ENCODE measurements at places on chromosomes 11 and 22.
A peak's percentile ranks its signal among the peaks of the same experiment; 100 is the strongest.

- DNase-seq: no peak
Observed at GRCh38 chr22:36347094-36347493, 40.7 kb downstream of the MYH9 start.

GRCh38 chr11:74937696-74938475, 11.0 kb downstream of the XRRA1 start:
- DNase-seq: no peak

DNA sequence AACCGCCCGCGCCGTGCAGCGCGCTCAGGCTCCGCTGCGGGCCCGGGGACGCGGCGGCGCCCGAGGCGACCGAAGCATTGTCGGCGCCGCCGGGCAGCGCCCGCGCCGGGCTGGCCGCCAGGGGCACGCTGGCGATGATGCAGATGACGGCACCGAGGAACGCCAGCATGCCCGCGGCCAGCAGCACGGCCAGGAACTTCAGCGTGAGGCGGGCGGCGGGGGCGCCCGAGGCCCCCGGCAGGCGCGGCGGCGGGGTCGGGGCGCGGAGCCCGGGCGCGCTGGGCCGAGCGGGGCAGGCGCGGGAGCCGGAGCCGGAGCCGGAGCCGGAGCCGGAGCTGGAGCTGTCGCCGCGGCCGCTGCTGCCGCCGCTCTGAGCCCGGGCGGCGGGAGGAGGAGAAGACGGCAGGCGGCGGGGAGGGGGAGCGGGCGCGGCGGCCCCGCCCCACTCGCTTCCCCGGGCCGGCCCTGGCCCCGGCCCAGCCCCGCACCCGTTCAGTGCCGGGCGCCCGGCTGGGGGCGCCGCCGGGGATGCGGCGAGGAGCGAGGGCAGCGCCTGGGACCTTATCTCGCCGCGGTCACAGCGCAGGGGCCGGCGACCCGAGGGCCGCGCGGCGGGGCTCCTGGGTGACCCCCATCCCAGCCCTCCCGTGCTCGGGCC, at the start of gene NPTXR:
Gene NPTXR, minus strand, starts transcription at position 372 of the 658 bp plus-strand sequence.
- DNase-seq: peak; percentile 75

GRCh38 chr11:35376613-35377012, 42.7 kb downstream of the SLC1A2 start:
- DNase-seq: no peak

- DNase-seq: peak; percentile 6
Observed at GRCh38 chr11:43802509-43802908, 78.1 kb upstream of the ALKBH3 start.

DNA sequence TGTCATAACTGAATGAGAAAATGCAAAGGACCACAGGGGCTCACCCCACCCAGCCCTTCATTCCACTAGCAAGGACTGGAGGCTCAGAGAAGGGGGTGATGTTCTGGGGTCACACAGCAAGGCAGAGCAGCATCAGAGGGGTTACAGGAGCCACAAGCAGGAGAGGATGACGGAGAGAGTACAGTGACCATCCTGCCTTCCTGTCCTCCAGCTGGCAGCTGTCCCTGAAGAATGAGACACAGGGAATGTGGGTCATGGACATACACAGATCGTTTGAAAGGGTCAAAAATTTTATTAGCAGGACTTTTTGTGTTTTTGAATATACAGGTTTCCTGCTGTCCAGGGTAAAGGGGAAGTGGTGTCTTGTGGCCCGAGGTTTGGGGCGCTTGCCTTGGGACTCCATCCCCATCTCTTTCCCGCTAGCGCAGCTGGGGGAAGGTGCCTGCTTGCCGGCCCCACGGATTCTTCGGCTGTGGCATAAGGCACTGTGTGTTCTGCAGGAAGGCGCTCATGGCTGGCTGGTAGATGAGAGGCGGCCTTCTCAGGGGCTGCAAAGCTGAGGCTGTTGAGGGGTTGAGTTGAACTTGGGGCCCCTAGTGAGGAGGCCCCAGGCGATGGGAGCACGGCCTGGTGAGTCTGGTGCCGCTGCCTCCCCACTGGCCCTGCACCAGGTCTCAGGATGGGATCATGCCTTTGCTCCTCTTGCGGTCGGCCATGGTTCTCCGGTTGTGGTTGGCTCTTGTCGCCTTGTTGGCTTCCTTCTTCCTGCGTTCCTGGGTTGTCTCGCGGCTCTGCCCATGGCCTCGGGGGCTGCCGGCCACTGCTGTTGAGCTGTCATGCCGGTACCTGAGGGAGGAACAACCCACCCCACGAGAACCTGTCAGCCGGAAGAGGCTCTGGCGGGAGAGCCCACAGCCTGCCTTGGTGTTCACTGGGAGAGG, 21.4 kb downstream of the UQCR10 start:
- no peak for DNase-seq

GRCh38 chr22:44329179-44329796, 16.5 kb upstream of the SHISAL1 start:
- DNase-seq: no peak

- DNase-seq: no peak
Observed at GRCh38 chr11:110797453-110797852, 85.2 kb upstream of the ARHGAP20 start.

DNA sequence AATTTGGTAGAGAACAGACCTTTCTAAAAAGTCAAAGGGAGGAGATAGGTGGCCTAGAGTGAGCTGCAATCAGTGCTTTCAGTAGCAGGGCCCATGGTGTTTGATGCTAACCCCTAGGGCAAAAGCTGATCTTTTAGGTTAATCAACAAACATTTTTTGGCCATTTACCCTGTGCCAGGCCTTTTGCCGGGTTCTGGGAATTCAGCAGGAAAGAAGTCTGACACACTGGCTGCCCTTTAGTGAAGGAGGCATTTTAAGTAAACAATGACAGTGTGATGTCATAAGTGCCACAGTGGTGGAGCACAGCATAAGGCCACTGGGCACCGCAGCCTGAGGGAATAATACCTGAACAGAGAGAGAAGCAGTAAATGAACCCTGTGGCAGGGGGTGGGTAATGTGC, 29.0 kb downstream of the C22orf31 start:
- DNase-seq: no peak

DNA sequence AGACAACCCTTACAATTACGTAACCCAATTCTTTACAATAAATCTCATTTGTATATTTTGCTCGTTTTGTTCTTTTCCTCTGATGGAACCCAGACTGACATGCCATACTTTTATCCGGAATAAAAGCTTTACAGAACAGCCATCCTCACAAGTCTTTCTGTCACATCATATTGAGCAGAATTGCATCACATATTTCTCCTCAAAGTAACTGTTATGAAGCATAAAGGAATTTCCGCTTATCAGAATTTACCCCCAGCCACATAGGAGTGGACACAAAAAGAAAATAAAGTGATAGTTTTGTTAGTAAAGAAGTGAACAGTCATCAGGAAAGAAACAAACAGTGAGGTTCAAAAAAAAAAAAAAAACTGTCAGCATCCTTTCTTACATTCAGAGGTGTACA, 539.5 kb upstream of the LUZP2 start:
- no peak for DNase-seq

- no peak for DNase-seq
Observed at GRCh38 chr11:72597721-72598120, 76.5 kb downstream of the PDE2A start.

- no peak for DNase-seq
Observed at GRCh38 chr11:33825854-33826560, 51.7 kb upstream of the FBXO3 start.

DNA sequence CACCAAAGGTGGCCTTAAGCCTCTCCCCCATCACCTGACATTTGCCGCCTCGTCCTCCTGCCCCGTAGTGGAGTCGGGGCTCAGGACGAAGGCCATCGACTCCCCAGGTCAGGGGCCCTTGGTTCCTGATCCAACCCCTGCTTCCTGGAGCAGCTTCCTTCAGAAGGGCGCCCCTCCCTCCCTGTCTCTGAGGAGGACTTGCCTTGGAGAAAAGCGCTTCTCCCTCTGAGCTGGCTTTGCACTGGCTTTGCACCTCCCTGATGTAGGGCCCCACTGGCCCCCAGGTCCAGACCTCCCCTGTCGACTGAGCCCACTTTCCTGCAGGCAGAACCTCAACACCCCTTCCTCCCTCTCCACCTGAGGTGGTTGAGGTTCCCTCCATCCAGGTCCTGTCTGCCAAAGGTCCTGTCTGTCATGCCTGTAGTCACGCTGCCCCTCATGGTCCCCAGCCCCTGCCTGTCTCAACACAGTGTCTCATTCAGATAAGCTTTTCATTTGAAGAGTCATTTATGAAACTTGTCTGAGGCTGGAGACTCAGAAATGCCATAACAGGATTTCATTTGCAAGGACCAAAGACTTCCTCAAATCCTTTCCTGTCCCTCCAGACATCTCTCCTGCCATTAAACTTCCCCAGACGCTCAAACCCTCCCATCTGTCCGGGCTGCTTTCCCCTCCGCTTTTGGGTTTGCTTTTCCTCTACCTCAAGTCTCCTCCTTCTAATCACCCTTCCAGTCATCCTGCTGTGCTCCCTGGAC, 78.4 kb downstream of the MYO7A start:
- DNase-seq: no peak

- no peak for DNase-seq
Observed at GRCh38 chr11:75811485-75811884, 3.5 kb upstream of the UVRAG start.

GRCh38 chr11:35814720-35815305, 129.0 kb upstream of the LDLRAD3 start:
- no peak for DNase-seq

DNA sequence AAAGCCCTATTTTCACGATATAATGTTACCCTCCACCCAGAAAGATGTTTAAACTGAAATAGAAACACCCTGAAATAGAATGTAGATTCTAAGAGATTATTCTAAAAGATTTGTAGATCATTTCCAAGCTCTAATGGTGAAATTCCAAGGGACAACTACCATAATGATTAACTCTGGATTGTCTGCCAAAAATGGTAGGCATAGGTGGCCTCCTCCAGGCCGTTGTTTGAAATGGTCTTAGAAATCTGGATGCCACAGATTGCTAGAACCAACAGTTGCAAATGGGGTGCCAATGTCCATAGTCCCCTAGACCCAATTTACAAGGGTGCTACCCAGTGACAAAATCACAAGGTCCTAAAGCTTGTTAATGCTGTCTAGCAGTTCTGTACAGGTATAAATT, 6.7 kb upstream of the SLC6A5 start:
- peak; percentile 28 for DNase-seq

DNA sequence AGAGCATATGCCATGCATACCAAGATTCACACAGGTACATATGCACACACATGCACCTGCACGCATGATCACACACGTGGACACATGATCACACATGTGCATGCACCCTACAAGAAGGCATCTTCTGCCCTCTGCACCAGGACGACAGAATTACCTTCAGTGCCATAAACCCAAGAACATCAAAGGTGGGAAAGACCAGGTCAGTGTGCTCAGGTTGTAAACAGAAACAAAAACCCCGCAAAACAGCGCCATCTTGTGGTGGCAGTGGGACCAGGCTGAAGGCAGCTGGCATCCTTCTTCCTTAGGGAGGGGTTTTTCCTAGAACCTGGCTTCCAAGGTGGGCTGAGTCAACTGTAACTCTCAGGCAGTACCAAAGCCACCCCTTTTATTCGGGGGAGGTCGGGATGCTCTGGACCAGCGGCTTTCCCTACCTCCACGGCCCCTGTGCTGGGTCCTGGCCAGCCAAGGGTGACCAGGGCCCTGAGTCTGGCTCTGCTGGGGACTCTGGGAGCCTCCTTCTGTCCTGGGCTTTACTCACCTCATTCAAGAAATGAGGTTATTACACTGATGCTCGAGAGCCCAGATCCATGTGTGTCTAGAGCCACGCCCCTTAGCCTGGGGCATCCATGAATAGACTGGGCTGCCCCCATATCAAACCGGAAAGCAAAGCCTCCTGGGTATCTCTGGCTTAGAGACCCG, 69.4 kb upstream of the FGF3 start:
- DNase-seq: peak; percentile 99

DNA sequence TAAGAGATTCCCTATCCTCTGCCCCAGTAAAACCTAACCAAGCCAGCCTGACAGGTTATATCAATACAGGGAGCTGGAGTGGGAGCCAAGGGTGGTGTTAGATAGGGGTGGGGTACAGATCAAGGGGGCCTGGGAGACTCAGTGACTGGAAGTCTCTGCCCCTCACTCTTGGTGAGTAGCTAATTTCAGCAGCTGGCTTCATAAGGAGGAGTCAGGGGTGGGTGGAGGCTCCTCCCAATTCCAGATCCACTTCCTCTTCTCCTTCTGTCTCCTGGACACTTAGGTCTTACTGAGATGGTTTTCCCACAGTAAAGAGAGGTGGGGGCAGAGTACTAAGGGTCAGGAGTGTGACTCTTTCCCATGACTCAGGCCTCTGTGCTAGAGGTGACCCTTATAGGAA, 1.1 kb upstream of the VSIG2 start:
- no peak for DNase-seq

DNA sequence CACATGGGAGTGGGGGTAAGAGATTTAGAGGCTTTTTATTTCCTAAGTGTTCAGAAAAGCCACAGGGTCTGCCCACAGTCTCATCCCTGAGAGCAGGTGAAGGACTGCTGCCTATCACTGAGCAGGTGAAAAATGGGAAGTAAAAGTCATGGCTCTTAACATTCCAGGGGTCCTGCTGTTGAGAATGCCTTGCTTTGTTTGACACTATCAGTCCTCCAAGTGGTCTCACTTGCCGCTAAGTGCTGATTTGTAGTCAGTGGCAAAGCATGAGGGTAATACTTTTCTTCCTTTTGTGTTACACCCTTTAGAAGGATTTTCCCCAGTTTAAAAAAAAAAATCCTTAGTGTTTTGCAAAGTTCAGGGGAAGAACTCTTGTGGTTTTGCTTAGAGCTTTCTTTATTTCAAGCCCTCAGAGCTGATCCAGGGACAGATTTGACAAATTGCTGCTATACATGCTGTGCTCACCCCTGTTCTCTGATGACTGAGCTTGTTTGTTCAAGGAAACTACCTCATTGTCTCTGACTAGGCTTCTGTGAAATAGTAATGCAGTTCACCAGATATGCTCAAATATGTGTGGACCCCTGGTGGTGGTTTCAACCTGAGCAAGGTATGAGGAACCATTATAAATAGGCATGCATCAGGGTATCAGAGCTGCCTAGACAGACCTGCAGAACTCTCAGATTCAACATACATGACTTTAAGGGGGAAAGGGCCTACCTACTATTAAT, 141.0 kb downstream of the ARHGAP42 start:
- DNase-seq: peak; percentile 35

- no peak for DNase-seq
Observed at GRCh38 chr11:108432783-108433182, 34.5 kb downstream of the C11orf65 start.

GRCh38 chr22:42231929-42232328, 38.5 kb downstream of the TCF20 start:
- DNase-seq: no peak

- DNase-seq: peak; percentile 100
Observed at GRCh38 chr11:57638005-57638781, 11.5 kb downstream of the YPEL4 start.

- DNase-seq: no peak
Observed at GRCh38 chr22:40726514-40726913, 47.2 kb downstream of the MCHR1 start.
